Mesothelial cell of epicardium (in vitro differentiated cells): ENCODE measurements at places on chromosomes 3 and 15.

DNA sequence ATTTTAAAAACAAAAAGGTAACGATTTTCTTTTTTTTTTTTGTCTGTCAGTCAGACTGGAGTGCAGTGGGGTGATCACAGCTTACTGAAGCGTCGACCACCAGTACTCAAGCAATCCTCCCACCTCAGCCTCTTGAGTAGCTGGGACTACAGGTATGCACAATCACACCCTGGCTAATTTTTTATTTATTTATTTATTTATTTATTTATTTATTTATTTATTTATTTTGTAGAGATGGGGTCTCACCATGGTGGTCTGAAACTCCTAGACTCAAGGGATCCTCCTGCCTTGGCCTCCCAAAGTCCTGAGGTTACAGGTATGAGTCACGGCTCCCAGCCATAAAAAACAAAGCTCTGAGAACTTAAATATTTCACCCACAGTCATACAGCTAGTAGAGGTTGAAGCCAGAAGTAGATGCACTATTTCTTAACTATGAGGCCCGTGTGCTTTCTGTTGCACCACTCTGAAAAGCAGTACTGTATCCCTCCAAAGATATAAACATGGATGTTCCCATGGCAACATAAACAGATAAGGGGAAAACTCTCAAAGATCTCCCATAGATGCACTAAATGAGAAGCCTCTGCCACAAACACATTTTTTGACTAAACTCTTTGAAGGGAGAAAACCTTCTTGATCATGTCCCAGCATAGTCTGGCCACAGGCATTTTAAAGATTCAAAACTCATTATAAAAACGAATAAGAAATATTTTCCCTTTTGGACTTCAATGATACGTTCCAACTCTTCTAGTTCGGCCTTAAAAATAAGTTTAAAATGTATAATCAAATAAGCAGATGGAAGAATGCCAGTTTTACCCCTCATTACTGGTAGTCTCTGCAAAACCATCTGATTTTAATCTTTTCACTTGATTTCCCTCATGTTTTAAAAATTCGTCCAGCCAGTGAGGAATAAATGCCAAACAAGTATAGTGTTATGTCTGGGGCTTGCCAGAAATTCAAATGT lies 162.3 kb upstream of the ARHGEF26 start:
- peak overlapping the region; percentile 59 for H3K27ac ChIP-seq
- peaks cover 14% of the 10 kb centered on the region for H3K27me3 ChIP-seq
- peaks cover 6% of the 10 kb centered on the region for H3K4me1 ChIP-seq
- H3K36me3 ChIP-seq: no peaks in the 10 kb centered on the region

- no peak for DNase-seq
- H3K27me3 ChIP-seq: peaks cover 3% of the 10 kb centered on the region
- no peak overlapping the region for H3K27ac ChIP-seq
- H3K4me1 ChIP-seq: no peaks in the 10 kb centered on the region
Observed at GRCh38 chr3:160193644-160194192, 31.5 kb upstream of the C3orf80 start.

DNA sequence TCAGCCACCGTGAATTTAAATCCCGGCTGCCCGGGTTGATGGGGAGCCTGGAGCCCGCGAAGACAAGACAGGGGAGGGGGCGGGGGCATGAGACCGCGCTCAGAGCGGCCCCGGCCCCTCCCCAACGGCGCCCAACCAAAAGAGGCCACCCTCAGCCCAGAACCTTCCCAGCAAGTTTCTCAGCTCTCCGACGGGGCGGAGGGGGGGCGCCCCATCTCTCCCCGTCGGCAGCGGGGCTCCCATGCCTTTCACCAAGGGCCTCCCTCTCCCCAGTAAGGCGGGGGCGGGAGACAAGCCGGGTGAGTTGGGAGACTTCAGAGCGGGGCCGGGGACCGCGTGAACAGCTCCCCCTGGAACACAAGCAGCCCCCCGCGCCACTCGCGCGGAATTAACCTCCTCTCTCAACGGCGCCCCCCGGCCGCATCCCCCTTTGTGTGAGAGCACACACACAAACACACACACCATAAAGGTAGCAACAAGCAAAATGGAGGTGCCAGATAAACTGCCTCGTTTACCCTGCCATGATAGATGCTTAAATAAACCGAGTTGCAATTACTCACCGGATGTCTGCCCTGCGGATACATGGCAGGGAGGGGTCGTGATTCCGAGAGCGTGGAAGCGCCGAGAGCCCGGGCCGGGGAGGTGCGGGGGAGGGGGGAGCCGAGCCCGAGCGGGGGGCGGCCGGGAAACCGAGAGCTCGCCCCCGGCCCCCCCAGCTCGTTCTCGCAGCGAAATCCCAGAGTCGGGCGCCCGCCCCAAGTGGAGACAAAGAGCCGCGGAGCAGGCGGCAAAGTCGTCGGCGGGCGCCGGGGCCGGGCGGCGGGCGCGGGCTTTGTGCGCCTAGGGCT lies 1.3 kb downstream of the TLE3 start:
- DNase-seq: peak; percentile 67
- H3K36me3 ChIP-seq: peaks cover 2% of the 10 kb centered on the region
- H3K27me3 ChIP-seq: no peaks in the 10 kb centered on the region
- peaks cover 55% of the 10 kb centered on the region for H3K4me1 ChIP-seq
- peak overlapping the region; percentile 97 for H3K27ac ChIP-seq

GRCh38 chr15:49135342-49135857 lies 20.0 kb downstream of the COPS2 start:
- no peaks in the 10 kb centered on the region for H3K4me1 ChIP-seq
- DNase-seq: no peak
- peaks cover 33% of the 10 kb centered on the region for H3K36me3 ChIP-seq
- no peak overlapping the region for H3K27ac ChIP-seq

GRCh38 chr3:43641306-43642114 lies 19.7 kb upstream of the ANO10 start:
- no peaks in the 10 kb centered on the region for H3K36me3 ChIP-seq
- H3K4me3 ChIP-seq: no peak overlapping the region
- no peak overlapping the region for H3K27ac ChIP-seq

DNA sequence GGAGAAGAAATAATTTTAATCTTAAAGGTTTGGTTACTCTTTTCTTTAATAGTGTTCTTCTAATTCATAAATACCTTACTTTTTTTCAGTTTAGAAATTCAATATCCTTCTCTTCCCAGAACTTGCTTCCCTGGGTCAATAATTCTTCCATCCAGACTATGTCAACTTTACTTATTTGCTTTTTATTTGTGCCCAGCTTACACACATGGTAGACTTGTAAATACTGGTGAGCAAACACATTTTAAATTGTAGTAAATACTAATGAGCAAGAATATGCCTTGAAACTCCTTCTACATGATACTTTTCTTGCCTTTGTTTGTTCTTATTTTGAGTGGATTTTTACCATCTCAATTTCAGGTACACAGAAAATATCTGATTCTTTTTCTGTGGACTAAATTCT lies 33.7 kb downstream of the SST start:
- peaks cover 5% of the 10 kb centered on the region for H3K4me1 ChIP-seq
- no peak overlapping the region for H3K27ac ChIP-seq
- no peak overlapping the region for H3K4me3 ChIP-seq
- DNase-seq: no peak
- H3K36me3 ChIP-seq: peaks cover 3% of the 10 kb centered on the region

GRCh38 chr3:128505771-128506170 lies 12.8 kb upstream of the GATA2 start:
- H3K27me3 ChIP-seq: no peaks in the 10 kb centered on the region
- no peak overlapping the region for H3K4me3 ChIP-seq
- H3K27ac ChIP-seq: no peak overlapping the region
- no peaks in the 10 kb centered on the region for H3K4me1 ChIP-seq
- no peak for DNase-seq

- peaks cover 9% of the 10 kb centered on the region for H3K36me3 ChIP-seq
- no peak overlapping the region for H3K27ac ChIP-seq
- H3K4me3 ChIP-seq: no peak overlapping the region
- H3K4me1 ChIP-seq: peaks cover 31% of the 10 kb centered on the region
- DNase-seq: no peak
- H3K27me3 ChIP-seq: no peaks in the 10 kb centered on the region
Observed at GRCh38 chr3:124407260-124407659, 323.0 kb upstream of the UMPS start.

DNA sequence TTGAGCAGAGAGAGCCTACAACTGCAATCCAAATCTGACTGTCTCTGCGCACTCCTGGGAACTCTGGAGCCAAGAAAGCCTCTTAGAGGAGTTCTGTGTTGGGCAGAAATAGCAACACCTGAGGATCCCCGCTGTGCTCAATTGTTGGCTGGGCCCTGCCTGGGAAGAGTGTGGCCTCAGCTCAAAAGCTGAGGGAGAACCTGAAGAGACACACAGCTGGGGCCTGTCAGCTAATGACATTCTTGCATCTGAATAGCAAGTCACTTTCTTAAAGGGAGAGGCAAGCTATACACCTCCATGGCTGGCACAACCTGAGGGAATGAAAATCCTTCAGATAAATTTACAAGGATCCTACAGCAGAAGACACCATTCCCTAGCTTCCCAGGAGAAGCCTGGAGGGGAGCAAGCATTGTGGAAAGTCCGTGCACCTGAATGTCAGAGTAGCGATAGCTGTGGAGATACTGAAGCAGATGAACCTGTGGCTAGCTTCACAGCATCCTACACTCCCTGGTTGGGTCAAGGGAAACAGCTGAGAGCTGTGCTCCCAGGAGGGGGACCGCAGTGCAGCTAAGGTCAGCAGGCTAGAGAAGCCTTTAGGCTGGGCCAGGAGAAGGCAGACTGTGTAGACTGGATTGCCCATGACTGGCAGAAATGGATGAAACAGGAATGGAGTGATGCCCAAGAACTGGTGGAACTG lies 159.9 kb upstream of the PFN2 start:
- H3K4me3 ChIP-seq: no peak overlapping the region
- no peak for DNase-seq
- H3K27ac ChIP-seq: no peak overlapping the region

GRCh38 chr15:41018534-41018933 lies 65.3 kb downstream of the CHAC1 start:
- peaks cover 29% of the 10 kb centered on the region for H3K4me1 ChIP-seq
- H3K27me3 ChIP-seq: no peaks in the 10 kb centered on the region
- no peak for DNase-seq
- peaks cover 9% of the 10 kb centered on the region for H3K36me3 ChIP-seq
- H3K27ac ChIP-seq: peak overlapping the region; percentile 88

DNA sequence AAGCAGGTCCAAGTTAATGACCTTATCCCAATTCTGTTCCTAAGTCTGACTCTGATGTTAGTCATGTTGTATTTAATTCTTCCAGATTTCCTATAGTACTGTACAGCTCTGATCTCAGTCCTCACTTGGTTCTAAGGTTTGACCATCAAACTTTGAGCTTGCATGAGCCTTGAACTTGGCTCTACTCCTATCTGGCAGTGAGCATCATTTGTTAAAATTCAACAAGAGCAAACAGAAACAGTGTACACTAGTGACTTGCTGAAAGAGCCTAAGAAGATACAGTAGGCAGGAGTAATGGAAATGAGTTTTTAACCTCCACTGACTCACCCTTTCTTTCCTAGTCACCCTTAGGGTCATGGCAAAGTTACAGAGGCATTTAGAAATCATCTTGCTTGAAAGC lies 451.1 kb upstream of the TPRG1 start:
- no peaks in the 10 kb centered on the region for H3K4me1 ChIP-seq
- no peaks in the 10 kb centered on the region for H3K36me3 ChIP-seq
- no peak overlapping the region for H3K27ac ChIP-seq
- DNase-seq: no peak
- no peaks in the 10 kb centered on the region for H3K27me3 ChIP-seq

GRCh38 chr15:22735781-22736180 lies 50.7 kb upstream of the NIPA1 start:
- no peak overlapping the region for H3K4me3 ChIP-seq
- H3K27me3 ChIP-seq: peaks cover 3% of the 10 kb centered on the region
- DNase-seq: no peak
- no peaks in the 10 kb centered on the region for H3K4me1 ChIP-seq

GRCh38 chr15:53811530-53811929 lies 52.1 kb upstream of the WDR72 start:
- peaks cover 29% of the 10 kb centered on the region for H3K4me1 ChIP-seq
- H3K36me3 ChIP-seq: no peaks in the 10 kb centered on the region
- no peaks in the 10 kb centered on the region for H3K27me3 ChIP-seq
- H3K4me3 ChIP-seq: no peak overlapping the region

- no peaks in the 10 kb centered on the region for H3K4me1 ChIP-seq
- peaks cover 3% of the 10 kb centered on the region for H3K36me3 ChIP-seq
- no peak overlapping the region for H3K4me3 ChIP-seq
- no peaks in the 10 kb centered on the region for H3K27me3 ChIP-seq
Observed at GRCh38 chr3:104629038-104629437, 737.7 kb upstream of the ALCAM start.

DNA sequence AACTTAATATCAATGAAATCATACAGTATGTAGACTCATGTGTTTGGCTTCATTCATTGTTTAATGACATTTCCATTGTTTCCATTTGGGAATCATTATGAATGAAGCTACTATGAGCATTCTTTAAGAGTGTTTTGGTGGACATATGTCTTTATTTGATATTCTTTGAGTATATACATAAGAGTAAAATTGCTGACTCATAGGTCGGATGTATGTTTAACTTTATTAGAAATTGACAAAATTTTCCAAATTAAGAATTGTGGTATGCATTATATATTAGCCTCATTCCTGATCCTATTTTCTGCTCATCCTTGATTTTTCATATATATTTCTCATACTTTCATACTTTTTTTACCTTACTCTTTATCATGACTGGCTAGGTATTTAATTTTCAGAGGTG lies 28.7 kb upstream of the CMC1 start:
- H3K4me1 ChIP-seq: peaks cover 9% of the 10 kb centered on the region
- no peak overlapping the region for H3K27ac ChIP-seq
- H3K4me3 ChIP-seq: no peak overlapping the region
- DNase-seq: no peak
- no peaks in the 10 kb centered on the region for H3K36me3 ChIP-seq
- H3K27me3 ChIP-seq: no peaks in the 10 kb centered on the region

DNA sequence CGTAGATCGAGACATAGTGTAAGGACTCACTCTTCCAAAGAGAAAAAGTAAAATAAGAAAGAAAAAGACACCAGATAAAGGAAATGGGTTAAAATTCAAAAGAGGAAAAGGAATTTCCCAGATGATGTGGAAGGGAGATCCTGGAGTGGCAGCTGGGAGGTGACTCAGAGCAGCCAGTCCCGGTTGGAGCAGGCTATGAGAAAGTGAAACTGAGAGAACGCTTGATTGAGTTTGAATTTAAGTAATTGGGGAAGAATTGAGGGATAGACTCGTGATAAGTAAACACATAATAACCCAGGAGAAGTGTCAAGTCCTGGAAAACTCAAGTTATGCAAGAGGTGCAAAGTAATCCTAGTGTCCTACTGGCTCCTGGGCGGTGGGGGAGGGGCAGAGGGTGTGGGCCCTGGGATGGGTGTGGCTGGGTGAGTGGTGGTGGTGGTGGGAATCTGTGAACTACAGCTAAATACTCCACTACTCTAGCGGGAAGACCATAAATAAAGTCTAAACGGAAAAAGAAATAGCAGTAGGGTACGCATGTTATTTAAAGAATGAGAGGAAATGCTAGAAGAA lies 1.2 kb downstream of the PRR20G start:
- no peak overlapping the region for H3K4me3 ChIP-seq
- H3K27ac ChIP-seq: no peak overlapping the region
- H3K4me1 ChIP-seq: no peaks in the 10 kb centered on the region
- H3K27me3 ChIP-seq: peaks cover 19% of the 10 kb centered on the region
- no peaks in the 10 kb centered on the region for H3K36me3 ChIP-seq

- H3K4me1 ChIP-seq: no peaks in the 10 kb centered on the region
- no peak overlapping the region for H3K27ac ChIP-seq
Observed at GRCh38 chr15:81107889-81108288, 26.2 kb upstream of the CFAP161 start.
